ENCODE measurements at places on chromosomes 13 and 19.
A peak's percentile ranks its signal among the peaks of the same experiment; 100 is the strongest.

DNA sequence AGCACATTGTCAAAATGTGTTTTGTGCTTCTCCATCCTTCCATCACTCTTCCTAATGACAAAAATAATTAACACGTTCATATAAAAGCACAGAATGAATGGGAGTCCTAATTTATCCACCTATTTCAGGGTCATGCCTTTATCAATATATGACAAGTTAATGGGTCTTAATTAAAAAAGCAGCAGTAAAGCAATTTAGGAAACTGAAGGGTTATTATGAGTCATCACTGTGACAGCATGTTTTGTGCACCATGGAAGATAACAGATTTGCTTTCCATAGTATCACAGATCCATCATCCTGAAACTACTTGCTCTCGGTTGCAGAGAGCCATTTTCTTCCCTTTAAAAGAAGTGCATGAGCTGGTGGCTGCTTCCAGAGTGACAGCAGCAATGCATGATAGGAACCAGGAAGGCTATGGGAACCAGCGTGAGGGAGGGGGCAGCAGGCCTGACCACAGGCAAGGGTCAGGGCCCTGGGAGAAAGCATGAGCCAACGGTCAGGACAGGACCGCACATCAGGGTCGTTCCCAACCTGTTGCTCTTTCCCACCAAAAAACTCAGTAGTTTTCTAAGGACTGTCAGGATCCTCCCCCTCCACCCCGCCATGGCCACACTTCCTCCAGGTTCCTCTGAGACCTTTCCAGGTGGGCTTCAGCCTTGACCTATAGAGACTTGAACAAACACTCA is 784.1 kb downstream of the UQCRFS1 start:
- H3K4me3 ChIP-seq = no peak overlapping the region
- H3K27ac ChIP-seq = no peak overlapping the region
- H3K4me1 ChIP-seq = no peaks in the 10 kb centered on the region
- no peak for DNase-seq
- no peaks in the 10 kb centered on the region for H3K36me3 ChIP-seq

GRCh38 chr19:49488863-49489537 is 1.6 kb downstream of the RPL13A start:
- peaks cover 6% of the 10 kb centered on the region for H3K4me1 ChIP-seq
- peak overlapping the region; percentile 87 for H3K27ac ChIP-seq
- no peaks in the 10 kb centered on the region for H3K27me3 ChIP-seq
- H3K36me3 ChIP-seq = peaks cover 26% of the 10 kb centered on the region

- no peak for DNase-seq
- H3K4me3 ChIP-seq = no peak overlapping the region
- no peaks in the 10 kb centered on the region for H3K4me1 ChIP-seq
- H3K36me3 ChIP-seq = no peaks in the 10 kb centered on the region
Measured at GRCh38 chr13:78816154-78816553, 157.2 kb upstream of the OBI1 start.

GRCh38 chr19:17249887-17250548 is 4.3 kb upstream of the NR2F6 start:
- H3K27ac ChIP-seq = peak overlapping the region; percentile 93
- H3K27me3 ChIP-seq = no peaks in the 10 kb centered on the region
- H3K36me3 ChIP-seq = no peaks in the 10 kb centered on the region
- no peak for DNase-seq
- H3K4me3 ChIP-seq = no peak overlapping the region

GRCh38 chr13:111385183-111385857 is 64.9 kb downstream of the TEX29 start:
- no peak overlapping the region for H3K27ac ChIP-seq
- no peak for DNase-seq
- no peaks in the 10 kb centered on the region for H3K36me3 ChIP-seq
- no peaks in the 10 kb centered on the region for H3K4me1 ChIP-seq
- H3K4me3 ChIP-seq = no peak overlapping the region
- no peaks in the 10 kb centered on the region for H3K27me3 ChIP-seq

DNA sequence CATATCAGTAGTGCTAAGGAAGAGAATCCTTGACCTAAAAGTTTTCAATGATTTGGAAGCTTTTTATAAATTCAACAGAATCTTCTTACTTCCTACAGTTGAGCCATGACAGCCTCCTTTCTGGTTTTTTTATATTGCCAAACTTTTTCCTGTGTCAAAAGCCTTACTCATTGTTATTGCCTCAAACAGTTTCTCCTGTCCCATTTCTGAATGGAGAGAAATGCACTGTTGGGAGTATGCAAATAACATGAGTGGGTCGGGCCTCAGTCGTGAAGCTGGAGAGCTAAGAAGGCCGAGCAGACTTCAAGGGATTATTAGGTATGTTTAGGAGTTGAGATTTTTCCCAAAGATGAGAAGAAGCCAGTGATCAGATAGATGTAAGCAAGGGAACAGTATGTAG is 766.4 kb upstream of the KLHL1 start:
- H3K4me1 ChIP-seq = no peaks in the 10 kb centered on the region
- no peak for DNase-seq
- no peaks in the 10 kb centered on the region for H3K27me3 ChIP-seq

- no peak overlapping the region for H3K4me3 ChIP-seq
- no peak overlapping the region for H3K27ac ChIP-seq
- no peaks in the 10 kb centered on the region for H3K4me1 ChIP-seq
- no peak for DNase-seq
- H3K27me3 ChIP-seq = no peaks in the 10 kb centered on the region
Measured at GRCh38 chr19:29062475-29063435, 150.2 kb downstream of the UQCRFS1 start.

DNA sequence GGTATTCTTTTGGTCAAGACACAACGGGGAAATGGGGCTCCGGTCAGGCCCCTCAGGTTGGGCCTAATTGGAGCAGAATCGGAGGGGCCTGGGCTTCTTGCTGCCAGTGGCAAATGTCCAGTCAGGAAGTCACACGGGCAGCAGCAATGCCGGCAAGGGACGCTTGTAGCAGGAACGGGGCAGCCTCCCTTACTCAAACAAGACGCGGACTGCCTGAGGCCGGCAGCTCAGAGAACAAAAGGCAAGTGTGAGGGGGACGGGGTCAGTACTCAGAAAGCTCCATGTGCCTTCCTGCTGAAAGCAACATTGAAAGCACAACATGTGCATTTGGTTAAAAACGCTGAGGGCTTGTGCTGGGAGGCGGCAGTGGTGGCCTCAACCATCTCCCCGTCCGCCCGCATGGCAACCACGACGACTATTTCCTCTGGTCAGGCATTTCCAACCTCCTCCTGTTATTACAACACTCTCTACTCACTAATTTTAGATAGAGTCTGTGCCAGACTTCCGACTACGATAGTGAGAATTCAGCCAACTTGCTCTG is 20.5 kb upstream of the RASA3 start:
- no peaks in the 10 kb centered on the region for H3K27me3 ChIP-seq
- no peak overlapping the region for H3K27ac ChIP-seq
- no peak for DNase-seq
- no peak overlapping the region for H3K4me3 ChIP-seq
- H3K36me3 ChIP-seq = no peaks in the 10 kb centered on the region

GRCh38 chr19:44823373-44823698 is 14.4 kb downstream of the BCAM start:
- H3K36me3 ChIP-seq = no peaks in the 10 kb centered on the region
- no peaks in the 10 kb centered on the region for H3K27me3 ChIP-seq
- H3K4me3 ChIP-seq = no peak overlapping the region
- no peaks in the 10 kb centered on the region for H3K4me1 ChIP-seq
- H3K27ac ChIP-seq = no peak overlapping the region

DNA sequence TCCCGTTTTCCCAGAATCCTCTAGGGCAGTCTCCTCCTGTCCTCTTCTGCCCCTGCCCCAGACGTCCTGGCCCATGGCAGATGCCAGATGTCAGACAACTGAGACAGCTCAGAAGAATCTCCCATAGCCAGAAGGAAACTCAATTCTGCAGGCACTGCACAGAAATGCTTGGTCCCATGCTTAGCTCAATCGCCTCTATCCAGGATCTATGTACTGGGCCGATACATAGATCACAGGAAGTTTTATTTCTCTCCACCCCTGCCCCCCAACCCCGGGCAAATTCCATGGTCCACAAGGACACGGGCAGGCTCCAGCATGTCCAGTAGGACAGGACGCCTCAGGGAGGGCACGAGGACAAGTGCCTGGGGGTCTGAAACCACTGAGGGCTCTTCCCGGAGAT is 4.8 kb downstream of the MBD3 start:
- no peaks in the 10 kb centered on the region for H3K27me3 ChIP-seq
- no peak for DNase-seq

- no peak overlapping the region for H3K27ac ChIP-seq
- H3K4me3 ChIP-seq = no peak overlapping the region
- H3K4me1 ChIP-seq = no peaks in the 10 kb centered on the region
- no peaks in the 10 kb centered on the region for H3K27me3 ChIP-seq
- H3K36me3 ChIP-seq = no peaks in the 10 kb centered on the region
Measured at GRCh38 chr19:50896591-50897190, 14.5 kb downstream of the KLK4 start.

GRCh38 chr19:32816555-32817099 is 52.9 kb downstream of the SLC7A9 start:
- H3K36me3 ChIP-seq = no peaks in the 10 kb centered on the region
- H3K4me1 ChIP-seq = no peaks in the 10 kb centered on the region
- no peak overlapping the region for H3K27ac ChIP-seq
- H3K4me3 ChIP-seq = no peak overlapping the region
- H3K27me3 ChIP-seq = no peaks in the 10 kb centered on the region

DNA sequence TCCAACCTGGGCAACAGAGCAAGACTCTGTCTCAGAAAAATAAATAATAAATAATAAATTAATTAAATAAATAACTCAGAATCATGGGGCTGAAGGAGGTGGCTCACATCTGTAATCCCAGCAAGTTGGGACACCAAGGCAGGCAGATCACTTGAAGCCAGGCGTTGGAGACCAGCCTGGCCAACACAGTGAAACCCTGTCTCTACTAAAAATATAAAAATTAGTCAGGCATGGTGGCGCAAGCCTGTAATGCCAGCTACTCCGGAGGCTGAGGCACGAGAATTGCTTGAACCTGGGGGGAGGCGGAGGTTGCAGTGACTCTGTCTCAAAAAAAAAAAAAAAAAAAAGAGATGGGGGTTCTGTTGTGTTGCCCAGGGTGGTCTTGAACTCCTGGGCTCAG is 7.2 kb downstream of the TMEM38A start:
- H3K27me3 ChIP-seq = no peaks in the 10 kb centered on the region
- no peak overlapping the region for H3K27ac ChIP-seq
- H3K36me3 ChIP-seq = no peaks in the 10 kb centered on the region
- H3K4me1 ChIP-seq = peaks cover 4% of the 10 kb centered on the region
- no peak for DNase-seq

DNA sequence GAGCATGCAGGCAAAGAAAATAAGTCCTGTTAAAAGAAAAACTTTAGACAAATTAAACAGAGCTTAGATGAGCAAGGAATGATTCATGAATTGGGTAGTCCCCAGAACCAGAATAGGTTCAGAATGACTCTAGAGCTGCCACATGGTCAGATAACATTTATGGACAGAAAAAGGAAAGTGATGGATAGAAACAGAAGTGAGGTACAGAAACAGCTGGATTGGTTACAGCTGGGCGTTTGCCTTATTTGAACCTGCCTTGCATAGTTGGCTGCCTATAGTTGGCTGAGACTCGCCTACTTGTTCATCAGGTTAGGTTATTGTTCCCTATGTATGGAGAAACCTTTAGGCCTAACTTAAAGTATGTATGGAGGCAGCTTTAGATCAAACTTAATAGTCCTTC is 35.4 kb downstream of the WDFY2 start:
- no peaks in the 10 kb centered on the region for H3K4me1 ChIP-seq
- H3K4me3 ChIP-seq = no peak overlapping the region
- H3K27ac ChIP-seq = no peak overlapping the region
- DNase-seq = no peak
- no peaks in the 10 kb centered on the region for H3K36me3 ChIP-seq

DNA sequence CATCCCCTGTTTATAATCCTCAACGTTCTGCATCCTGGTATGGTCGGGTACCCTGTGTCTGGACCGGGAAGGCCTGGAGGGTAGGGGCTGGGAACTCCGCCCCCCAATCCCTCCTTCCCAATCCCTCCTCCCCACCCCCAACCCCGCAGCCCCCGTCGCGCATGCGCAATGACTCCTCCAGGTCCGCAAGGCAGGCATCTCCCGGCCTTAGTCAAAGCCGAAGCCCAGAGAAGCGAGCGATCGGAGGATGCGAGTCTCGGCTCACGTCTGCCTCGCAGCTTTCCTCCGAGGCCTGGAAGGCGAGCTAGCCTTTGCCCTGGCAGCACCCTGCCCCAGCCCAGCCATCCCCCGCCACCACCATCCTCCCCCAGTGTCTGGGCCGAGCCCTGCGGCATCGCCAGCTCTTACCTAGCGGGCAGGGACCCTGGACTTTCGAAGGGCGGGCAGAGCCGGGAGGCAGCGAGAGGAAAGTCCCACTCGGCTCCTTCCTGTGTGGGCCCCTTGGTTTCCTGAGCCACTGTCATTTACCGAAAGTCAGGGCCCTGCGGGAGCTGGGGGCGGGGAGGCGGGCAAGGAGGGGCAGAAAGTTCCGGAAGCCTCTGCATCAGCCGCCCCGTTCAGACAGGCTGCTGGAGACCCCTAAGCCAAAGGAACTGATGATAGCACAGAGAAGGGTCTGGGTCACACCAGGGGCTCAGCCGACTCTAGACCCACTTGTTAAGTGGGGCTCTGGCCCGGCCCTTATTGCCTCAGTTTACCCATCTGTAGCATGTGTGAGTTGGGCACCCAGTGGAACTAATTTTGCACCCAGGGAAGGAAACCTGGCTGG is at the start of gene JAK3:
JAK3 (minus strand) TSS at position 445 of the 829 bp plus-strand sequence. CDS start 3,565 bp downstream, outside the sequence.
- no peaks in the 10 kb centered on the region for H3K4me1 ChIP-seq
- H3K4me3 ChIP-seq = peak within 1 kb of the TSS; percentile 30
- no peaks in the 10 kb centered on the region for H3K36me3 ChIP-seq
- H3K27ac ChIP-seq = peak within 1 kb of the TSS; percentile 77
- H3K27me3 ChIP-seq = no peaks in the 10 kb centered on the region
- DNase-seq = no peak

GRCh38 chr13:35603593-35604285 is 127.2 kb upstream of the MAB21L1 start:
- H3K36me3 ChIP-seq = no peaks in the 10 kb centered on the region
- H3K4me1 ChIP-seq = no peaks in the 10 kb centered on the region
- no peaks in the 10 kb centered on the region for H3K27me3 ChIP-seq

GRCh38 chr19:11339254-11340098 is at the start of gene RAB3D:
TSS of gene RAB3D (minus strand) at chr19:11339657. CDS start at chr19:11337399, 2,258 bp downstream.
- peaks cover 6% of the 10 kb centered on the region for H3K4me1 ChIP-seq
- H3K36me3 ChIP-seq = no peaks in the 10 kb centered on the region
- H3K27ac ChIP-seq = peak within 1 kb of the TSS; percentile 60
- H3K27me3 ChIP-seq = no peaks in the 10 kb centered on the region
- DNase-seq = peak; percentile 97

GRCh38 chr13:48131533-48131932 is 36.6 kb upstream of the MED4 start:
- no peaks in the 10 kb centered on the region for H3K36me3 ChIP-seq
- no peak overlapping the region for H3K27ac ChIP-seq
- no peak overlapping the region for H3K4me3 ChIP-seq
- H3K27me3 ChIP-seq = no peaks in the 10 kb centered on the region
- DNase-seq = no peak
- no peaks in the 10 kb centered on the region for H3K4me1 ChIP-seq
